ENCODE measurements at places on chromosomes 5 and 9.

DNA sequence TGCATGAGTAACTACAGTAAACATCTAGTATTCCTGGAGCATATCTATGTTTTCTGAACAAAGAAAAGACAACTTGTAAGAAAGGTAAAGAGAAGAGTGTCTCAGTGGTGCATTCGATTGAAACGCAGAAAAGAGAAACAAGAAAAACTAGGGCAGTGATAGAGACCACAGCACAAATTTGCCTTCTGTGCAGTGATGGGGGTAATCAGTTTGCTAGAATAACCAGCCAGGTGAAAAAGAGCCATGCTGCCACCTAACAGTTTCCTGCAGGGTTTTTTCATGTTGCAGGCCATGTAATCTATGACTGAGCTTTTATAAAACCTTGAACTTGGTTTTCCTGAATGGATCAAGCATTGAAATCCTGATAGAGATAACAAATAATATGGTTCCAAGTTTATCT, 198.4 kb upstream of the MEF2C start:
- H3K36me3 ChIP-seq, result no peaks in the 10 kb centered on the region
- no peak overlapping the region for H3K27ac ChIP-seq
- no peak for DNase-seq
- no peaks in the 10 kb centered on the region for H3K27me3 ChIP-seq
- H3K4me3 ChIP-seq, result no peak overlapping the region

- DNase-seq, result no peak
- H3K36me3 ChIP-seq, result no peaks in the 10 kb centered on the region
- H3K27me3 ChIP-seq, result peaks cover 4% of the 10 kb centered on the region
- H3K27ac ChIP-seq, result no peak overlapping the region
- no peaks in the 10 kb centered on the region for H3K4me1 ChIP-seq
- H3K4me3 ChIP-seq, result no peak overlapping the region
Observed at GRCh38 chr5:176167800-176168199, 70.4 kb upstream of the SIMC1 start.

GRCh38 chr9:482739-483138, 268.1 kb downstream of the DOCK8 start:
- H3K4me1 ChIP-seq, result no peaks in the 10 kb centered on the region
- DNase-seq, result no peak
- no peak overlapping the region for H3K4me3 ChIP-seq
- H3K27ac ChIP-seq, result no peak overlapping the region
- no peaks in the 10 kb centered on the region for H3K27me3 ChIP-seq

GRCh38 chr9:81629440-81629839, 59.9 kb downstream of the TLE1 start:
- H3K27ac ChIP-seq, result no peak overlapping the region
- DNase-seq, result no peak
- no peaks in the 10 kb centered on the region for H3K27me3 ChIP-seq
- no peaks in the 10 kb centered on the region for H3K36me3 ChIP-seq
- no peaks in the 10 kb centered on the region for H3K4me1 ChIP-seq

DNA sequence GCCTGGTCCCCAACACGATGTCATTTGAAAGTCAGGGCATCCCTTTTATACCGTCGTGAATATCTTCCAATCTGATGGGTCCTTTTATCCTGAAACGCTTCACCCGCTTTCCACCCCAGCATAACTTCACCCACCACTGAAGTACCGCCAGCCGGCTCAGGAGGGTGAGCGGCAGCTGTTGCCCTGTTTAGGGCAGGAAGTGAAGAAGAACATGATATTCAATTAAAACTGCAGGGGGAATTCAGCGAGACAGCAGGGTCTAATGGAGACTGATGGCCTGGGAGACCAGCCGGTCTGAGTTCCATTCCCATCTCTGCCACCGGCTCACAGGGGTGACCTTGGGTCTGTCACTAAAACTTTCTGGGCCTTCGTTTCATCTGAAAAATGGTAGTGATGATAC, 68.2 kb upstream of the EGFLAM start:
- no peak overlapping the region for H3K27ac ChIP-seq
- H3K4me1 ChIP-seq, result peaks cover 6% of the 10 kb centered on the region
- DNase-seq, result no peak
- H3K4me3 ChIP-seq, result no peak overlapping the region
- H3K27me3 ChIP-seq, result peaks cover 16% of the 10 kb centered on the region

DNA sequence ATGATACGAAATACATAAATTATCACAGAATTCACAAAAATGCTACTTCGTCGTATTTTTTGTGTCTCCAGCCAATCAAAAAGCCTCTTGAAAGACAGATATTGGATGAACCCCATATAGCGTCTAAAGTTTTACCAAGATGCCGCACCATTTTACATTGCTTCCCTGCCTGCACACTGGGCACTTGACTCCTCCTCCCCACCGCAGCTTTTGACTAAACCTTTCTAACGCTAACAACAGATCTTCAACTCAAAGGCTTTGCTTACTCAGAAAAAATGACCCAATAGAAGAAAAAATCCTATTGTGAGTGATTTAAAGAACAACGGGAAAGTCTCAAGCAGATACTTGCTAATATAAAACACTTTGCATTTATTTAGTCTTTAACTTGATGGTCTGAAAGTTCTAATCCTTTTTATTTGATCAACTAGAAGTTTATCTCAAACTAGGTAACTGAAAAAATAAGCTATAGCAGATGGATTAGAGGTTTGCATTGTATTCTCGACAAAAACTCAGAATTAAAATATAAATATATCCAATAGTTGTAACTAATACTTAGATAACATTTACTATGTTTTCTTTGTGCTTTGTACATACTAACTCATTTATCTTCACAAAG, 609.1 kb upstream of the DMAC1 start:
- no peaks in the 10 kb centered on the region for H3K27me3 ChIP-seq
- no peak overlapping the region for H3K27ac ChIP-seq
- no peaks in the 10 kb centered on the region for H3K36me3 ChIP-seq
- H3K4me1 ChIP-seq, result peaks cover 3% of the 10 kb centered on the region
- no peak overlapping the region for H3K4me3 ChIP-seq

- H3K4me3 ChIP-seq, result no peak overlapping the region
- H3K27ac ChIP-seq, result no peak overlapping the region
- H3K27me3 ChIP-seq, result peaks cover 13% of the 10 kb centered on the region
- no peaks in the 10 kb centered on the region for H3K36me3 ChIP-seq
- no peak for DNase-seq
Observed at GRCh38 chr5:178793151-178793550, 62.7 kb upstream of the ZNF354A start.

DNA sequence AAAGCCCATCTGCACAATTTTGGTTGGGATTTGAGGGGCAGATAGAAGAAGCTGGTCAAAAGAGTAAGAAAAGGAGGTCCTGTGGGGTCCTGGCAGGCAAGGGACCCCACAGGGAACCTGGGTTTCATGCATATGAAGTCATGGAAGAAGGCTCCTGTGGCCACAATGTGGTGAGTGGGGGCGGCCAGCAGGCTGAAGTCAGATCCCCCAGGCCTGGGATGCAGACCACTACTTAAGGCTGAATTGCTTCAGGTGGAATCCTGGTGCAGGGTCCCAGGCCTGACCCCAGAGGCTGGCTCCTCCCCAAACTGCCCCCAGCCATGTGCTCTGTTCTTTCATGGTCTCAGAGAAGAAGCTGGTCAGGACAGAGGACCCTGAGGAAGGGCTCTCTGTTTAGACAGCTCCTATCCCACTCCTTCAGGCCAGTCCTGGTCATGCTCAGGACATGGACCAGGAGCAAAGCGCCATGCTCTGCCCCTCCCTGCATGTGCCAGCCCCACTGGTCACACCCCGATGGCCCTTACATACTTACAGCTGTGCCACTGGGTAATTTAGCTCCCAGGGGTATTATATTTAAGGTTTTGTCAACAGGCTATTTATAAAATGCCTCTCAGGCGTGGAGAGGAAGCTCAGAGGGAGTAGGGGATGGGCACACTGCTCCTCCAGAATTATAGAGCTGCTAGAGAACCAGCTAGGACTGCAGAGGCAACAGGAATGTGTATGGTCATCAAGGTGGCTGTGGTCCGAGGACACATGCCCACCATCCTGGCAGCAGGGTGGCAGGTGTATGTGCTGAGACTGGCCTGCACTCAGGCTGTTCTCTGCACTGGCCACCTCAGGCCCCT, 33.4 kb downstream of the C5orf15 start:
- H3K27ac ChIP-seq, result no peak overlapping the region
- no peaks in the 10 kb centered on the region for H3K27me3 ChIP-seq
- H3K4me3 ChIP-seq, result no peak overlapping the region
- H3K36me3 ChIP-seq, result no peaks in the 10 kb centered on the region
- H3K4me1 ChIP-seq, result peaks cover 10% of the 10 kb centered on the region
- DNase-seq, result no peak
